Thymus (tissue), 14 donors: ENCODE measurements at places on chromosomes 12 and 14.

DNA sequence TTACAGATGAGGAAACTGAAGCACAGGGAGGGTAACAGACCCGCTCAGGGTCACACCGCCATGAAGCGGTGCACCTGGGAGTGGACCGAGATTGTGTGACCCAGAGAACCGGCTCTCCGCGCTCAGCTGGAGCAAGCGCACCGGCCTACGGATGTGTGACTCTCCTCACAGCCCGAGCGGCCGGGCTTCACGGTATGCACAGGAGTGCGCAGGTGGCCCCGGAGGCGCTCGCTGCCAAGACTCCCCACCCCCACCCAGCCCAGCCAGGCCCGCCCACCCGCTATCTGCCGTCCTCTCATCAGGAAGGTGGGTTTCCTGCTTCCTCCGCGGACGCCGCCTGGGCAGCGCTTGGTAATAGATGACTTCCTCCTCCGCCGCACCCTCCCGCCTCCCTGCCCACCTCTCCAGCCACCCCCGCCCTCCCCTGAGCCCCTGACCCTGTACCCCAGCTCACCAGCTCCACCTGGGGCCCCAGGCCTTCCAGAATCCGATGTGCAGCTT, 110.7 kb downstream of the NCOR2 start:
- peak; percentile 58 for DNase-seq

- DNase-seq, result no peak
Observed at GRCh38 chr12:79522257-79522988, 168.3 kb downstream of the PAWR start.

DNA sequence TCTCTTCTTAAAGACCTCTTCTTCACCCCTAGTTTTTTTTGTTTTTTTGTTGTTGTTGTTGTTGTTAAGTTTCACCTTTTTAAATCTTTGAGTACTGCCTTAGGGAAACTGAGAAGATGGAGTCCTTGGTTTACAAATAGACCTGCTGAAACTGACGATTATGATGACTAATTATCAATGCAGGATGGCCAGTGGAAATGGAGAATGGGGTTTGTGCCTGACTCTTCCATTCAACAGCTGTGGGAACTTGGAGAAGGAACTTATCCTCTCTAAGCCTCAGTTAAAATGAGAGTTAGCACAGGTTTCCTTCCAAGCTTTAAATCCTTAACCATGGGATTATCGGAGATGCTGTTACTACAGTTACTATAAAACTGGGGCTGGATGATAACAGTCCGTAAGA, 66.7 kb upstream of the PNMA1 start:
- no peak for DNase-seq

GRCh38 chr14:65228956-65229747, 126.8 kb upstream of the MAX start:
- no peak for DNase-seq

- DNase-seq, result no peak
Observed at GRCh38 chr14:95523815-95524448, 7.5 kb upstream of the SYNE3 start.

DNA sequence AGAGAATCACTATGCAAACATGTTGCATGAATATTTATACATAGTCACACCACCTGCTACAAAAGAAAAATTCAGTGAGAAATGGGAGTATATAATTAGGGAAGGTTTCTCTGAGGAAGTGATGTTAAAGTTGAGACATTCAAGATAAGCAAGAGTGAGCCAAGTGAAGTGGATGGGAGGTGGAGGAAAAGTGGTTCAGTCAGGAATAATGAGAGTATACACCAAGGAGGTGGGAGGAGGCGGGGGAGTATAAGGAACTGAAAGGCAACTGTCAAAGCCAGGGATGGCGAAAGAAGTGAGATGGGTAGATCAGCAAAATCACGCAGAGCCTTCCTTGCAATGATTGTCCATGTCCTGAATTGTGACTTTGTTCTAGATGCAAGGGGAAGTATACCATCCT, 33.7 kb downstream of the PRKD1 start:
- no peak for DNase-seq

DNA sequence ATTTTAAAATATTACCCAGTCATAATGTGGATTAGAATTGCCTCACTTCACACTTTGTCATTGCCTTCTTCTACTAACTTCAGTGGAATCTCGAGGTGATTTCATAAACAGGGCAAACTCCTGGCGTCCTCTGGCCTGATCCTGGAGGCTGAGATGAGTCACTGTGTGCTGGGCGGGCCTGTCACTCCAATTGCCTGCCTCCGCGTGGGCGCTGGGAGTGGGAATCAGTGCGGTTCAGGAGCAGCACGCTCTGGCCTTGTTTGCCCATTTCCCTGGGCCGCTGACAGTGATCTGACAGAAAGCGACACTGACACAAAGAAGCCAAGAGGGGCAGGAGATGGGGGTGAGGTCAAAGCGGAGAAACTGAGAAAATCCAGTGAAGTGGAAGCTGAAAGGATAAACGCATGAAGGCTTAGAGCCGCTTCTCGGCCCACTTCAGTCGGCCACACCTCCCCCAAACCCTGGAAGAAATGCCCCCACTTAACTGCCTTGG, 29.7 kb downstream of the LGR5 start:
- no peak for DNase-seq

DNA sequence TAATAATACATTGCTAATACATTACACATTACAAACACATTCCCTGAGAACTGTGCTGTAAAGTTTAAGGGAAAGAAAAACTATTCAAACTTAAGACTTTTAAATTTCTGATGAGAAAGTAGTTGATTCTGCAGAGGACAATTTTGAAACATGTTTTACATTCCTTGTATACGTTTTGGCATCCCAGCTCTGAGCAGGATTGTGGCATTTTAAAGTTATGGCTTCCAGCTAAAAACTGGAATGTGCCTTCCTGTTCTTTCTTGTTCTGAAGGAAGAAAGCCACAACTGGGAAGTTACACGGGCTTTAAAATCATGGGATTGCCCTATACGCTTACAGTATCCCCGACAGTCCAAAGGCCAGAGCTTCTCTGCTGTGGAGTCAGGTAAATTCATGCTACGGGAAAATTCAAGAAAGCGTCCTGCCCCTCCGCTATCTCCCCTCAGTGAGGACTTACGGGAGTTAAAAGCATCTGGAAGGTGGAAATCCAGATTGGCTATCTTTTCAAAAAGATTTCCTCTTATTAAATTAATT, 10.8 kb upstream of the KLHL42 start:
- no peak for DNase-seq

GRCh38 chr12:125122668-125123067, 57.4 kb downstream of the AACS start:
- DNase-seq, result no peak

DNA sequence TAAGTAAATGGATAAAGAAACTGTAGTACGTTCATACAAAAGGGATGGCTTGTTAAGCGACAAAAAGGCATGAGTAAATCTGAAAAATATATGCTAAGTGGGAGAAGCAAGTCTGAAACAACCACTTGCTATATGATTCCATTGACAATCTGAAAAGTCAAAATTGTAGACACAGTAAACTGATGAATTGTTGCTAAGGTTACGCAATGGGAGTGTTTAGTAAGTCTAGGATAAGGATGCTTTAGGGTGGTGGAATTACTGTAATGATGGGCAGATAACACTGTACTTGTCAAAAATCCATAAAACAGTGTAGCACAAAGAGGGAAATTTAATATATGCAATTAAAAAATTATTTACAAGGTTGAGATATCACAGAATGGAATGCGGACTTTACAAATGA, 984.9 kb downstream of the FSCB start:
- no peak for DNase-seq

DNA sequence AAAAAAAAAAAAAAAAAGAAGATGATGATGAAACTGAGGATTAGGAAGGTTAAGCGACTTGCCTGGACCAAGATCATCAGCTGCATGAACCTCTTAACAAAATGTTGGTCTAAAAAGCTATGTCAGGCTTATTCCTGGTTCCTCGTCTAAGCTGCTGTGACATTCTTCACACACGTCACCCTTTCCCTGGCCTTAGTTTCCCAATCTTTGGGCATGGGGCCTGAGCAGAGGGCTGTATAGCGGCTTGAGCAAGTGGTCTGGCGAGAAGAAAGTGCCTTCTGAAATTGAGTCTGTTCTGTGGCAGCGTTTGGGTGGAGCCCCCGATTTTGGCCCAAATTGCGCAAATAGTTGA, 58.7 kb upstream of the CCND2 start:
- DNase-seq, result no peak

GRCh38 chr12:92556141-92556540, 146.6 kb upstream of the PLEKHG7 start:
- no peak for DNase-seq

DNA sequence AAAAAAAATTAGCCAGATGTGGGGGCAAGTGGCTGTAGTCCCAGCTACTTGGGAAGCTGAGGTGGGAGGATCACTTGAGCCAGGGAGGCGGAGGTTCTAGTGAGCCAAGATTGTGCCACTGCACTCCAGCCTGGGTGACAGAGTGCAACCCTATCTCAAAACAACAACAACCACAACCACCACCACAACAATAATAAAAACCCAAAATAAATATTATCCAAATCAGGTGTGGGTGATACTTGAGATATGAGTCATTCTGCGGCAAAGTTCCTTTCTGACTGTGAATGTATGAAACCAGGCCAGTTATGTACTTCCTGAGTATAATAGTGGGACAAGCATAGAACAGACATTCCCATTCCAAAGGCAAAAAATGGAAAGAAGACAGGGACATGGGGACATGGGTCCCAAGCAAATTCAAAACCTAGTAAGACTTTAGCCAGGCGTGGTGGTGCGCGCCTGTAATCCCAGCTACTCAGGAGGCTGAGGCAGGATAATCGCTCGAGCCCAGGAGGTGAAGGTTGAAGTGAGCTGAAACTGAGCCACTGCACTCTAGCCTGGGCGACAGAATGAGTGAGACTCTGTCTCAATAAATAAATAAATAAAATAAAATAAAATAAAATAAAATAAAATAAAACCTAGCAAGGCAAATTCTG, 9.7 kb upstream of the ERC1 start:
- no peak for DNase-seq

- no peak for DNase-seq
Observed at GRCh38 chr12:3170423-3171194, 93.4 kb downstream of the TSPAN9 start.

GRCh38 chr12:122845865-122846621, 10.8 kb downstream of the HIP1R start:
- DNase-seq, result no peak

DNA sequence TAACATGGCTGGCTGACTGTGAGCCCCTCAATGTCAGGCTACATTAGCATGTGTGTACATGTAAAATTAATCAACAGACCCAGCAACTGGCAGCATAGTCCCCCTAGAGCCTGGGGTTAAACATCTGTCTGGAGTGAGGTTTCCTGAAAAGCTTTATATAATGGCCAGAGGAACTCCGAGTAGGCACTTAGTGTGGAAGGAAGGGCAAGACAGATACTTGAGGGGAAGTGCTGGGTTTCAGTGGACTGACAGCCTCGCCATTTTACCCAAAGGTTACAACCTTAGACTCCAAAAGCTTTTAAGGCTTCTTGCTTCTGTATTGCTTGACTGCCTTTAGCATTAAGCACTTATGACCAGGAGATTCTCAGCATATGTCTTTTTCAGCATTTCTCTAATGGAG, 430.8 kb downstream of the FLRT2 start:
- no peak for DNase-seq

DNA sequence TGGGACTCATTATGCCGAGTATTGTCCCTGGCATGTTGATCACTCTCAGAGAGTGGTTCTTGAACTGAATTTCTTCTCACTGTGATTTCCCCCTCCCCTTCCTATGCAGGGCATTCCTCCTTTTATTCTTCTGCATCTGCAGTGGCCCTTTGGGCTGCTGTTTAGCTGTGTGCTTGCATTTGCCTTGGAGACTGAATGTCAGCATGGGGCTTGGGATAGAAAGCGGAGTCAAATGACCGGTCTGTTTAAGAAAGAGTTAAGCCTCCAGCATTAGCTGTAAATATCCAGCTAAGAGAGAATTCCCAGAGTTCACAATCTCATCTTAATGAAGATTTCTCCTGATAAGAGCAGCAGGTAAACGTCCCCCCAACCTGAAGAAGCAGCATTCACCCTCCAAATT, 65.6 kb upstream of the RMST start:
- DNase-seq, result no peak

DNA sequence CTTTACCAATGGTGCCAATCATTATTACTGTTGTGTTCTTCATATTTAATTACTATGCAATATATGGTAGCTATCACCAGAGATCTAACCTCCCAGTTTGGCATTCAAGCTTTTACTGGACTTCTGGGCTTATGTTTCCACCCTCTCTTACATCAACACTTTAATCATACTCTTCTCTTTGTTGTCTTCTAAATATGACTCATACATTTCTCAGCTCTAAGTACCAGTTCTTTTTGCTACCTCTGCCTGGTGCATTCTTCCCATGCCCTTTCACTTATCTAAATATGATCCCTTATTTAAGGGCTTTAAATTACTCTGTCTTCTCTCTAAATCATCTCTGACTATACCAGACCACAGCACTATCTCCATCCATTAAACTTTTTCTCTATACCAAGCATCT, 246.1 kb upstream of the CCDC196 start:
- DNase-seq, result no peak

DNA sequence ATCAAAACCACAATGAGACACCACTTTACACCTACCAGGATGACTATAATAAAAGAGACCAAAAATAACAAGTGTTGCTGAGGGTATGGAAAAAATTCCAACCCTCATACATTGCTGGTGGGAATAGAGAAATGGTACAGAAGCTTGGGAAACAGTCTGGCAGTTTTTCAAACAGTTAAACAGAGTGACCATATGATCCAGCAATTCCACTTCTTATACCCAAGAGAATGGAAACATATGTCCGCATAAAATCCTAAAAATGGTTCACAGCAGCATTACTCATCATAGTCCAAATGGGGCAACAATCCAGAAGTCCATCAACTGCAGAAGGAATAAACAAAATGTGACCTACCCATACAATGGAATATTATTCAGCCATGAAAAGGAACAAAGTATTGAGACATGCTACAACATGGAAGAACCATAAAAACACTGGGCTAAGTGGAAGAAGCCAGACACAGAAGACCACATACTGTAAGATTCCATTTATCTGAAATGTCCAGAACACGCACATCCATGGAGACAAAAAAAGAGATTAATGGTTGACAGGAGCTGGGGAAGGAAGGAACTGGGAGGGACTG, 44.5 kb downstream of the CHGA start:
- DNase-seq, result no peak

DNA sequence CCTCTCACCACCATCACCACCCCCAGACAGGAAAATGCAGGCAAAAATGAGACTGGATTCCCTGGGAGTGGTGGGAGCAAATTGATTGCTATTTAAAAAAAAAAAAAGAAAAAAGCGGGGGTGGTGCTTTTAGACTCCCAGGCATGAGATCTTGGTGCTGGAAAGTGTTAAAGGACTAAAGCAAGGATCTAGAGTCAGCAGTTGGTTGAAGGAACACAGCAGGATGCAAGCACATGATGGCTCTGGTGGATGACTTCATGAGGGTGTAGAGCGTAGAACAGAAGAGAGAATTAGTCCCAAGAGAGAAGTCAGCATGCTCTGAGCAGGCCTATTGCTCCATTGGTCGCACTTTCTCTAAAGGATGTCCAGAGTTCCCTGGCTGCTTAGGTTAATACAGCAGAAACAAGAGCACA, 183.8 kb upstream of the HMGA2 start:
- DNase-seq, result no peak

DNA sequence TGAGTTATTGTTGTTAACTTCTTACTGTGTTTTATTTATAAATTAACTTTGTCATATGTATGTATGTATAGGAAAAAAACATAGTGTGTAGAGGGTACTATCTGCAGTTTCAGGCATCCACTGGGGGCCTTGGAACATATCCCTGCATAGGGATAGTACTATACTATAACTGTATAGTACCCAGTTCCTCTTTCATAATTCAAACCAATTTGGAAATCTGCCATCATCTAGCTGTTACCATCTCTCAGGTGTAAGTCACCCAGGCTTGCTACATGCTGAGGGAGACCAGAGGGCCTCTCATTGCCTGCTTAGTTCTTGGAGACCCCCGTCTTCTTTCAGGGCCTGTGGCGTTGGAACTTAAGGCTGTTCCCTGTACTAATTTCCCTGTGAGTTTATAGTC, 12.9 kb upstream of the DCD start:
- no peak for DNase-seq
